ENCODE measurements at places on chromosomes 2 and 18.

DNA sequence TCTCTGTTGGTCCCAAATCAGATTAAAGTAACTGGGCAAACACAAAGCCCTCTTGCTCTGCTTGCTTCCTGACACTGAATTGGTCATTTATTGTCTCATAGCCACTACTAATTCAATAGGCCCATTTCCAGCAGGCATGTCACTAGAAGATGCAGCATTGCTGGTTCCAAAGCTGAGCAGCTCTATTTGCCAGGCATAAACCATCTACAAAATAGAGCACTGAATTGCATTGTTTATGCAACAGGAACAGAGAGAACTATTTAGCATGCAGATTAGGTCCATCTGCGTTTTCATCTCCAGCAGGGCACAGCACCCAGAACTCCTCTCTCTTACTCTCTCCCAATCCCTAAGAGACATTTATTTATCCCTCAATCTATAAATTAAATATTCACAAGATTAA, 227.6 kb downstream of the SUCLG1 start:
- DNase-seq: no peak

- no peak for DNase-seq
These were observed 9.3 kb upstream of the CD226 start for GRCh38 chr18:69956665-69957620.

GRCh38 chr2:195055996-195056395, 601.0 kb upstream of the SLC39A10 start:
- DNase-seq: no peak

- DNase-seq: no peak
These were observed 21.4 kb upstream of the DRC1 start for GRCh38 chr2:26380281-26380680.

- DNase-seq: no peak
These were observed 3.9 kb upstream of the TMEM37 start for GRCh38 chr2:119427756-119428155.

- DNase-seq: no peak
These were observed 162.1 kb upstream of the ZNF516 start for GRCh38 chr18:76656925-76657827.

DNA sequence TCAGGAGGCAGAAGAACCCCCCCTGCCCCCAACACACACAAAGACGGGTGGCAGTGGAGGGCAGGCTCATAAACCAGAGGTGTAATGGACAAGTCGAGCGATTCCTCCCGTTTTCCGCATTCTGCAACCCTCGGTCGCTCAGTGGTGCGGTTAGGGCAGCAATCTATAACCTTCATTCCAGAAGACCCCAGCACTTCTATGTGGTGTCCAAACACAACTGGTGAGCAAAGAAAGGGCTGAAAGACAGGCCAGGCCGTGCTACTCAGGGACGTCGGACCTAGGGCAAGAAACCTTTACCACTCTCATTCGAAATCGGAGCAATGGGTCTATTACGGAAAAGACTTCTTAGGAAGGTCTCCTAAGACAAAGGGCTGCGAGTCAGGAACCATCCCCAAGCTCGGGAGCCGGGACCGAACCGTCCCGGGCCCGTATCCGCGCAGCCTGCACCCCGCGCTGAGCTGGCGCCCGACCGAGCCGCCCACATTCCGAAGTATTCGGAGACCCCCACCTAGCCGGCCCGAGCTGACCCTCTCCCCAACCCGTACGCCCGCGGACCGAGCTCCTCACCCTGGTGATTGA, 568 bp downstream of the ARL5A start:
- DNase-seq: no peak

- no peak for DNase-seq
These were observed 6.2 kb downstream of the CPS1 start for GRCh38 chr2:210562502-210563080.

DNA sequence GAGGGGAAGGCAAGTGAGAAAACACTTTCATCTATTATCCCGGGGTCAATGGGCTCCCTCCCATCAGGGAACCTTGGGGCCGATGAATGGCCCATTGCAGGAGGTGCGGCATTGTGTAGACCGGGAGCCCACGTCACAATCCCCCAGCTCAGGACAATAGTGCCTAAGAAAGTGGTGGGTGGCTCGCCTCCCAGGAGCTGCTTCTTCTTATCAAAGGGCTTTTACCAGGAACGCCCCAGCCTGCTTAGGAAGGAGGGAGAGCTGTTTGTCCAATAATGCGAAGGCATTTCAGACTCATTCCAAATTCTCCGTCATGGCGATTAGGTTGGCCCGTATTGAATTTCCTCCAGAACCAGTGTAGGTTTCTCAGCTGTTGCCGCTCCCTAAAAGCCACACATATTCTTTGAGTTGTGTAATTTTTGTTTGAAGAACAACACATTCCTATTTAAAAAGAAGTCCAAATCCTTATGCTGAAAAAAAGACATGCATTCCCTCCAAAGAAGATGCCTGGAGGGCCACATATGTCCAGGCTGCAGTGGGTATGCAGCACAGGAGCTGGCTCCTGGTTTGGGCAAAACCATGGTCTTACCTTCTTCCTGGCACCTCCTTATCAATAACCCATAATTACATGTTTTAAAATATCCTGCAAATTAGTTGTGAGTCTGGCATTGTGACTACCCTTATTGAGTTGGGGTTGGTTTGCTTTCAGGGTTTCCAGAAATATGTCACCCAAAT, 264.7 kb downstream of the MYCN start:
- DNase-seq: no peak

DNA sequence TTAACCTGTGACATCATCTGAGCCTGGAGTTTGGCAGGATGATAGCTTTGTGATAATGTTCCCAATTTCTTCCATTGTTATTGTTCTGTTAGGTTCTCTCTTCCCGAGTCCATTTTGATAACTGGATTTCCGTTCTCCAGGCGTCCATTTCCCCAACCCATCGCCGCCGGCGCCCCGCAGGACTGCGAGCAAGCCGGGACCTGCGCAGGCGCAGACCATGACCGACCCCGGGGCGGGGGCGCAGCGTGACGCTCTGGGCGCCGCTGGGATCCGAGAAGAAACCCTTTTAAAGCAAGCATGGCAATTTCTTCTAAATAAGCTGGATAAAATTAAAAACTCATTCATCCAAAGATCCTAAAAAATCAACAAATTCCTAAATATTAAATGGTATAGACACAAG, at the start of gene SLC25A52:
Gene SLC25A52 (minus strand): TSS at position 186 of the 400 bp plus-strand sequence. CDS start 219 bp downstream, outside the sequence.
- no peak for DNase-seq

DNA sequence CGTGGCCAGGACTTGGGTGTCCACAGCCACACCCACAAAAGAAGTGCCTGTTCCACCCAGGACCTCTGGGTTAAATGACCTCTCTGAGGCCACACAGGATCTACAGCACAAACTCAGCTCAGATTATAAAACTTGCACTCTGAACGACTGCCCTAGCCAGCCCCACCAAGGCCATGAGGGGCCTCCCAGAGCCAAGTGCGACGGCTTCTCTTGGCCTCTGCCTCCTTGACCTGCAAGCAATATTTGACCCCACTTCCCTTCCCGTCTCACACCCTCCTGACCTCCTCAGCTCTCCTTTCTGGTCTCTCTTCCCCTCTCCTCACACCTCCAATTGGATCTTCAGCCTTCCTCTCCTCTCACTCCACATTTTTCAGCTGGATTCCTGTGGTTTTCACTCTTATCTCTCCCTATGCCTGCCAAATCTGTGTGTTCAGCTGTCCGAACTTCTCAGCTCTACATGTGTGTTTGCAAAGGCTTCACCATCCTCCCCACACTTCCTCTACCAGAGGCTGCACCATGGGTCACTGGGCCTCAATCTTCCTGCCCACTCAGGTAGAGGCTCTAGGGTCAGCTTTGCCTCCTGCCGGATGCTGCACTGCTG, 25.3 kb upstream of the STEAP3 start:
- no peak for DNase-seq

DNA sequence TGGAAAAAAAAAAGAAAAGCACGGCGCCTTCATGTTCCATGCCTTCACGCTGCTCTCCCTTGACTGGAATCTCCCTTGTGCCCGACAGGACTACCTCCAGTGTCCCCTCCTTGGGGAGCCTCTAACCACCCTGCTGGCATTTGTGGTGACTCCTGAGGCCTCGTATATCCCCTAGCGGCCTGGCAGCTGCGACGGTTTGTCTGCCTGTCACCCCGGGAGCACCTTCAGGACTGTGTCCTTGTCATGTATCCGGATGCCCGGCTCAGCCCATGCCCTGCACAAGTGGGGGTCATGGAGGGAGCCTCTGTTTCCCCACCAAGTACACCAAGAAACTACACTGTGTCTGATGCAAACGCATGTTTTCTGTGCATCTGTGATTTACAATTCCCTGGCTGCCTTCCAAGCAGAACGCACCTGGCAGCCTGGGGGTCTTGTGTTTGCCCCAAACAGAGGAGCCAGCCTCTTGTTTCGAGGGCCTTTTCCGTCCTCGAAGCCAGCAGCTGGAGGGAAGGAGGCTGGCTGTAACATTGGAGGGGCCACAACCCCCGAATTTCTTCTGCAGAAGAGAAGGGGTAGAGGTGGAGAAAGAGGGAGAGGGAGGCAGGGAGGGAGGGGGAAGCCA, 18.9 kb downstream of the TWIST2 start:
- DNase-seq: no peak

- no peak for DNase-seq
These were observed 453.7 kb downstream of the CNTNAP5 start for GRCh38 chr2:124478761-124479160.

- DNase-seq: no peak
These were observed 75.2 kb upstream of the TSPYL6 start for GRCh38 chr2:54330926-54331835.

GRCh38 chr2:235911633-235912233, 256.5 kb downstream of the GBX2 start:
- no peak for DNase-seq
